ENCODE measurements at places on chromosomes 16 and 17. TPM values are rescaled to one million over a fixed set of nuclear protein-coding genes. Genes with fewer than 3 reads are reported as not detected.

- DNase-seq: no peak
- H3K27me3 ChIP-seq: no peaks in the 10 kb centered on the region
- H3K4me3 ChIP-seq: no peak overlapping the region
- H3K27ac ChIP-seq: no peak overlapping the region
Measured at GRCh38 chr16:31238041-31238440, 21.1 kb upstream of the PYDC1 start.

The ITGAL gene
- total RNA-seq: 0.86 TPM

- H3K4me3 ChIP-seq: no peak overlapping the region
- no peaks in the 10 kb centered on the region for H3K36me3 ChIP-seq
- no peaks in the 10 kb centered on the region for H3K27me3 ChIP-seq
- H3K27ac ChIP-seq: no peak overlapping the region
- no peaks in the 10 kb centered on the region for H3K4me1 ChIP-seq
Measured at GRCh38 chr17:51818777-51819176, 339.7 kb downstream of the CA10 start.

DNA sequence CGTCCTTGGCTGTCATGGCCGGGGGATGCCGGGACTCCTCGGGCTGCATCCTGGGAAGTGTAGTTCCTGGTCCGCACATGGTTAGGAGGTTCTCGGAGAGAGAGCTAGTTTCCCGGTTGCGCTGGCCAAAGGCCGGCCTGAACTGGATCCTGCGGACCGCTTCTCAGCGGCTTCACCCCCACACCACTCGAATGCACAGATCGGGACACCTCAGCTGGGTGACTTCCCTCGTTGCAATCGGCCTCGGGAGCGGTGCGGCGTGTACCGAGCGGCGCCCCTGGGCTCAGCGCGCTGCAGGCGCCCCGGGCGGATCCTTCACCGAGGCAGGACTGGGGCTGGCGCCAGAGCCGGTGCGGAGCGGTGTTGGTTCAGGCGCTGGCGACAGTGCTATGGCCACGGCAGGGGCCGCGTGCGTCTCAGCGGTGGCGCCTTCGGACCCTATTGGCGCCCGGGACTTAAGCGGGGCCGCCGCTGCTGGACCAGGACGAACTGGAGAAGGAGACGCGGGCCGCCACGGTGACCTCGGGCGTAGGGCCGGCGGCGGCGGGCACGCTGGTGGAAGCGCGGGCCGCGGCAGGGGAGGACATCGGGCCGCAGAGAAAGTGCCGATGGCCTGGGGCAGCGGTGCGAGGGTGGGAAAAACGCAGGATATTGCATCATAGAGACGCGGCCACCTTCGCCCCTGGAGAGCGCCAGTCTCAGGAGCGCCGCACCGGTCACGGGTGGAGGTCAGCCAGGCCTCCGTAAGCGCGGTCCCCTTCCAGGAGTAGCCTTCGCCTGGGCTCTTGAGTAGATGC, 11.4 kb downstream of the ZNF629 start:
- H3K36me3 ChIP-seq: peaks cover 35% of the 10 kb centered on the region
- peak overlapping the region; percentile 94 for H3K4me3 ChIP-seq
- H3K27ac ChIP-seq: peak overlapping the region; percentile 94
- peaks cover 31% of the 10 kb centered on the region for H3K4me1 ChIP-seq

GRCh38 chr16:49776085-49776595, 79.8 kb downstream of the ZNF423 start:
- H3K27me3 ChIP-seq: no peaks in the 10 kb centered on the region
- H3K27ac ChIP-seq: peak overlapping the region; percentile 61
- H3K4me3 ChIP-seq: peak overlapping the region; percentile 1

DNA sequence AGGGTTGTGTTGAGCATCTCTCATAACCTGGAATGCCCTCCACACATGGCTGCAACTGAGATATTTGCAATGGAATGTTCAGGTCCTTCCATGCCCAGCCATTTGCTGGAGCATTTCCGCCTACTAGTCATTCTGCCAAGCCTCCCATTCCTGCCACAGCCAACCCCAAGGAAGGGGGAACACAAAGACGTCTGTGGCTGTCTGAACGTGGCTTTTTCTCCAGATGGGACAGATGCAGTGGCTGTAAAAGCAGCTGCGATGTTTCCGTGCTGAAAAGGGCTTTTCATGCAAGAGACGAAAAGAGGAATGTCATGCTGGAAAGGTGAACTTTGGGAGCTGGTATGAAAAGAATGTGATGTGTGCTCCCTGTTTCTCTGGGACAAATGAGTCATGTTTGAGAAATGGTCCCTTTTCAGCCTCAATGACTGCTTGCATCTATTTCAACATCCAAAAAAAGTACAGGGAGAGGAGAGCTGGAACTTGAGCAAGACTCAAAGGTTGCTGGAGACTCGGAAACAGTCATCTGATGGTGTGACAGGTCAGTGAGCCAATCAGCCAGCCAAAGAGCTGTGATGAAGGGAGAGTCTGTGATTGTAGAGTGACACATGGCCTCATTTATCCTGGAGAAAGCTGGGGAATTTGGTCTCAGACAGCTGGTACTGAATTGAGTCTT, 208.9 kb downstream of the SHISA9 start:
- DNase-seq: no peak
- no peaks in the 10 kb centered on the region for H3K4me1 ChIP-seq
- H3K27ac ChIP-seq: no peak overlapping the region
- H3K27me3 ChIP-seq: no peaks in the 10 kb centered on the region

The EPX gene
- total RNA-seq: not detected

DNA sequence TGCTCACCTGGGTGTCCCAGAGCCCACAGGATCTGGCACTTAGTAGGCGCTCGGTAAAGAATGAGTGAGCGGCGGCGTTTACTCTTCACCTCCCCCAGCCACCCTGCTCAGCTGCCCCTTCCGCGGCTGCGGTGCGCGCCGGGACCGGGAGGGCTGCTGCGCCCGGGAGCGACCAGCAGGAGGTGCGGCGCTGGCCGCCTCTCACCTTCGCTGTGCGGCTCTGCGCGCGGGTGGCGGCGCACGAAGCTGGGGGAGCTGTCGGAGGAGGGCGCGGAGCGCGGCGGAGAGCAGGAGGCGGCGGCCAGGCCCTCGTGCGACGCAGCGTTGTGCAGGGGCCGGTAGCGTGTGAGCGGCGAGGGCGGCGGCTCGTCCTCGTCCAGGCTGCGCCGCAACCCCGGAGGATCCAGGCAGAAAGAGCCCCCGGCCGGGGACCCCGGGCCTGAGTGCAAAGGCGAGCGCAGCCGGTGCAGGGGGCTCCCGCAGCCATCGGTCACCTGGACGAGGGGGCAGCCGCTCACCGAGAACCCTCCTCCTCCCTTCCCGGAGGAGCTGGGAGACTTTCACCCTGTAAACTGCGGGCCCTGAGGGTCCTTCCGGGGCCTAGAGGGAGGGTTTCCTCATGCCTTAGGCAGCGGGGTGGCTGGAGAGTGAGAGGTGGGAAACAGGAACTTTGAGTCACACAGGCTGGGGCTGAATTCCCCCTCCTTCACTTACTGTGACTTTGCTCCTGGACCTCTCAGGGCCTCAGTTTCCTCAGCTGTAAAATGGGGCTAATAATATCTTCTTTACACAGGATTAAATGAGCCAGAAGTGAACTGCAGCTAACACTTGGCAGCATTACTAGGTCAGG, 12.5 kb downstream of the SAMD14 start:
- H3K27ac ChIP-seq: no peak overlapping the region
- no peaks in the 10 kb centered on the region for H3K36me3 ChIP-seq
- no peaks in the 10 kb centered on the region for H3K27me3 ChIP-seq
- no peak for DNase-seq

DNA sequence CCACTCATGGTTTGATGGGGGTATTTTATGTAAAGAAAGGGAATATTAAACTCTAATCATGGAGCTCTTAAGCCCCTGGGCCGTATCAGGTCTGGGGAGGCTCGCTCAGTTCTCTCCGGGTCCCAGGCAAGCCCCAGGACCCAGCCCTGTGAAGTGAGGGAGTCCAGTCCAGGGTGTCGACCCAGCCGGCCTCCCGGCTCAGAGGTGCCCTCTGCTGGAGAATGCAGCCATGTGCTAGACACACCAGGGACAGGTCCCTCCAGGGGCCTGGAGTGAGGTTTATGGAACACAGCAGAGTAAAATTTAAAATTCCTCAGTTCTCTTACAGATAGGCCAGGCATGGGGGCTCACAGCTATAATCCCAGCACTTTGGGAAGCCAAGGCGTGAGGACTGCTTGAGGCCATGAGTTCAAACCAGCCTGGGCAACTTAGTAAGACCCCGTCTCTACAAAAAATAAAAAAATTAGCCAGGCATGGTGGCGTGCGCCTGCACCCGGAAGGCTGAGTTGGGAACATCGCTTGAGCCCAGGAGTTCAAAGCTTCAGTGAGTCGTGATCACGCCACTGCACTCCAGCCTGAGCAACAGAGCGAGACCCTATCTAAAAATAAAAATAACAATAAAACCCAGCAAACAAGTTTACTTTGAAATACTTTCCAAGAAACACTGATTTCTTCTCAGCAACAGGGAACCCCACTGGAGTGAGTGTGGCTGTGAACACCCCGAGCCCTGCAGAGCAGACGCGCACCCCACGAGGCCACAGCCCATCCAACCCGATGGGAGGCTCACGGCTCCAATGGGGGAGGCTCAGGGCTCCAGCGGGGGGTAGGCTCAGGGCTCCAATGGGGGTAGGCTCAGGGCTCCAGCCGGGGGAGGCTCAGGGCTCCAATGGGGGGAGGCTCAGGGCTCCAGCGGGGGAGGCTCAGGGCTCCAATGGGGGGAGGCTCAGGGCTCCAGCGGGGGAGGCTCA, 72.2 kb downstream of the ZNF778 start:
- H3K27me3 ChIP-seq: no peaks in the 10 kb centered on the region
- H3K4me3 ChIP-seq: no peak overlapping the region
- peak overlapping the region; percentile 2 for H3K27ac ChIP-seq
- DNase-seq: peak; percentile 68

DNA sequence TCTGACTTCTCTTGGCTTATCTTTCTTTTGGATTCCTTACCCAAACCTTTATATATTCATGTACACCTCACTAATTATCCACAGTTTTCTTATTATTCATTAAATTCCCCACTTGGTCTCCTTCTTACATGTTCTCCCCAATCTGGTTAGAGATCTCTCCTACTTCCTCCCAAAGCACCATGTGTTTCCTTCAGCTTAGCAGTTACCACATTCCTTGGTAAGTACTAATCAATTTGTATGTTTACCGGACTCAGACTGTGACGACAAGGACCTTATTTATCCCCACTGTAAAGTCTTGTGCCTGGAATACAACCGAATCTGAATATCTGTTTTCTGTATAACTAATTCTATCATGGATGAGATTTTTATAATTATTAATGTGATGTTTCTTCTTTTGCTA, 389.5 kb downstream of the KCNJ2 start:
- DNase-seq: no peak
- H3K4me3 ChIP-seq: no peak overlapping the region
- no peaks in the 10 kb centered on the region for H3K36me3 ChIP-seq
- H3K4me1 ChIP-seq: no peaks in the 10 kb centered on the region

- DNase-seq: no peak
- no peak overlapping the region for H3K4me3 ChIP-seq
- no peaks in the 10 kb centered on the region for H3K4me1 ChIP-seq
- H3K36me3 ChIP-seq: no peaks in the 10 kb centered on the region
- no peak overlapping the region for H3K27ac ChIP-seq
Measured at GRCh38 chr16:8305201-8305600, 285.1 kb downstream of the TMEM114 start.

GRCh38 chr16:49548325-49548970, 174.8 kb downstream of the C16orf78 start:
- H3K27me3 ChIP-seq: no peaks in the 10 kb centered on the region
- H3K4me3 ChIP-seq: no peak overlapping the region
- H3K4me1 ChIP-seq: peaks cover 15% of the 10 kb centered on the region
- no peak overlapping the region for H3K27ac ChIP-seq
- H3K36me3 ChIP-seq: no peaks in the 10 kb centered on the region

- H3K27ac ChIP-seq: peak overlapping the region; percentile 43
- no peak overlapping the region for H3K4me3 ChIP-seq
- no peaks in the 10 kb centered on the region for H3K27me3 ChIP-seq
- peaks cover 35% of the 10 kb centered on the region for H3K4me1 ChIP-seq
Measured at GRCh38 chr16:69830534-69831211, 68.5 kb downstream of the WWP2 start.

The DUS1L gene
- total RNA-seq: 54.6 TPM

The RNU2-1 gene
- total RNA-seq: not detected

DNA sequence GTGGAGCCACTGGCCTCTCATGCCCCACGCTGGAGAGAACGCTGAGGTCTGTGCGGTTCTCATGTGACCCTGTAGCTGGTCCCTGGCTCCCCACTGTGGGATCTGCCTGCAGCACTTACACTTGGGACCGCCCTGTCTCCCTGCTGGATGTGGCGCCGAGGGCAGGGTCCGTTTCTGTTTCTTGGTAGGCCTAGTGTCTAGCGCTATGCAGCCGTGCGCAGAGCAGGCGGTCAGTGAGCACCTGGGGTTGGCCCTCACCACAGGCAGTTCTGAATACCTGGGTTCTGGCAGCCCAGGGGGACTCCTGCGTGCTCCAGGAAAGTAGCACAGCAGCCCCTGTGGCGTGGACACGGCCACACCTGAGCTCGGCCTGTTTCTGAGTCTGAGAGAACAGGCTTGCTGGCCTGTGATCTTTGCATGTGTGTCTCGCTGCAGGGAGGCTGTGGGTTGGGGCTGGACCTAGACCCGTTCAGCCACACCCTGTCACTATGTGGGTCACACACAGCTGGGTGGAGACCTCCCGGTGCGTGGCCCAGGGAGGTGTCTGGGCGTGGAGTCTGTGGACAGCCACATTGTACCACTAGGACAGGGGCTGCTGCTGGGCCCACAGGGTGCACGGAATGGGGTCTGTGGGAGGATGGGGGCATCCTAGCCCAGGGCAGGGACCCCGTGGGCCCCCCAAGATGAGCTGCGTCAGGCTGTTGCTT, 2.8 kb downstream of the CAPN15 start:
- no peak overlapping the region for H3K4me3 ChIP-seq
- no peaks in the 10 kb centered on the region for H3K36me3 ChIP-seq
- H3K27me3 ChIP-seq: no peaks in the 10 kb centered on the region
